ENCODE measurements at places on chromosomes 13 and 19.

DNA sequence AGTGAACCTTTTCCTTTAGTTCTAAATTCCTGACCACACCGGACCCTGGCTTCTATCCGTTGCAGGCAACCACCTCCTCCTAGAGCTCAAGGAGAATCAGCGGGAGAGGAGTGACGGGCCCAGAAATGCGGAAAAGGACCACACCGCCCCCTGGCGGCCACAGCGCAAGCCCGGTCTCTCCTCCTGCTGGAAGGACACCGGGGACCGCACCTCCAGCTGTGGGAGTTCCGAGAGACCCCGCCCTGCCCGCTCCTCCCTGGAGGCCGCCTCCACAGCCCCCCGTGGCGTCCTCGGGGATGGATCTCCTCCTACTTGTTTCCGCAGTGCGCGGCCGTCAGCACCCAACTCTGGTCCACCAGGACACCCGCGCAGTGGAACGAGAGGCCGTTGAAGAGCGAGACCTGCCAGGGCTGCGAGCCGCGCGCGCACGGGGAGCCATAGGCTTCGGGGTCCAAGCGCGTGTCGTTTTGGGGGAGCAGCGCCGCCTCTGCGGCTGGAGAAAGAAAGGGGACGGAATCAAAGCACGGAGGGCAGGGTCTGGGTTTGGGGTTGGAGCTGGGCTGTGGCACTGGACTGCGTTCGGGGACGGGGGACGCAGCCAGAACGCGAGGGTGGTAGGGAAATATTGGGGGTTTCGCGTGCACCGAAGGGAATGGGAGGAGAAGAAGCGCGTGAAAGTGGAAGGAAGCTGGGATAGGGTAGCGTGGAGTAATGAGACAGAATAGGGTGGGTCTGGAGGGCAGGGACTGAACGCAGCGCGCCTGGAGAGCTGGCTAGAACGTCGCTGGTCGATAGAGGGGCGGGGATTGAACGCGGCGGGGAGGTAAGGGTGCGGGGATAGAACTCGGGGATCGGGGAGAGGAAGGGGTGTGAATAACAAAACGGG, 2.5 kb downstream of the KLK10 start:
- peak; percentile 72 for DNase-seq

DNA sequence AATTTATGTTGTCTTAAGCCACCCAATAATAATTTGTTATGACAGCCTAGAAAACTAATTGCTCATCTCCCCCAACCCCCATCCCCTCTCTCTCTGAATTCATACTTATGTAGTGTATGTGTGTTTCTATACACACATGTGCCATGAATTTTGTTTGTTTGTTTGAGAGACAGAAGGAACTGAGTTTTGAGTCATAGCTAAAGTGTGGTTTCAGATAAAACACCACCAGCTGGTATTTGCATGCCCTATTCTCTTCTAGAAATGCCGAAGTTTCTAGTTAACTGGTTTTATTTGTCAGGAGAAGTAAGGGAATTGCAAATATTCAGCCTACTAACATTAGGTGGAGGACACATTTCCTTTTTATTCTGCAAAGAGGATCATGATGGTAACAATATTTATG, 17.4 kb upstream of the LILRA2 start:
- no peak for DNase-seq

- DNase-seq = no peak
Measured at GRCh38 chr13:36814465-36814864, 4.6 kb upstream of the RFXAP start.

GRCh38 chr13:48954081-48954480, 21.6 kb upstream of the FNDC3A start:
- DNase-seq = no peak

DNA sequence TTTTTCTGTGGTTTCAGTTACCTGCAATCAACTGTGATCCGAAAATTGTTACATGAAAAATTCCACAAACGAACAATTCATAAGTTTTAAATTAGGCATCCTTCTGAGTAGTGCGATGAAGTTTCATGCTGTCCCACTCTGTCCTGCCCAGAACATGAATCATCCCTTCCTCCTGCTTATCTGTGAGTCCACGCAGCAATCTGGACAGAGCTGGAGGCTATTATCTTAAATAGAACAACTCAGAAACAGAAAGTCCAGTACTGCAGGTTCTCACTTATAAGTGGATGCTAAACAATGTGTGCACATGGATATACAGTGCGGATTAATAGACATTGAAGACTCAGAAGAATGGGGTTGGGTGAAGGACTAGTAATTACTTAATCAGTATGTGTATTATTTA, 583.7 kb upstream of the SPRY2 start:
- no peak for DNase-seq

DNA sequence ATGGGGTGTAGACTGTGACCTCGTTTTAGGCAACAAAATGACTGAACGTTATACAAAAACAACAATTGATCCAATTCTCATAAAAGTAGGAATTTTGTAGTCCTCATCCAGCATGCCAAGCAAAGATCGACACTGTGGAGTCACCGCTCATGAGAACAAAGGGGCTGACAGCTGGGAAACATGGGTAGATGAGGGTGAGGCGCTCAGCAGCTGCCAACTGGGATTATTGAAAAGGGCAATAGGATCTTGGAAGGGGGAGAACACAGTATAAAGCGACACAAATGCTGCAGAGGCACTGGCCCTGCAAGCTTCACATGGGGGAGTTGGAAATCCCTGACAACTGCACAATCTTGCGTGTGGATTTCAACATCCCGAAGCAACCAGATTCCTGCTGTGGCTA, 5.4 kb upstream of the ZNF765 start:
- no peak for DNase-seq

DNA sequence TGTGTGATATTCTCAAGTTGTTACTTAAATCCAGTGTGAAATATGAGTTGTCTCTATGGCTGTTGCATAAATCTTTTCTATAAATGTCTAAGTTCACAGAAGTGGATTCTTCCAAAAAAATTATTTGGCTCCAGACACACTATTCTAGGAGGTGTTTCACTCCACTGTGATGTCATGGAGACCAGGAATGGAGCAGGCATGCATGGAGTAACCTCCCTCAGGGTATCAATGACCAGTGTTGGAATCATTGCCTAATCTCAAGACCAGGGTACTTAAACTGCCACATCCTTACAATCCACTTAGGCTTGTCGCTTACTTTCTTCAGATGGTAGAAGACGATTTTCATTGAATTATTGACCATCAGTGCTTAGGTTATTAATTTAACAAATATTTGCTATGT, 55.4 kb downstream of the LRRC63 start:
- DNase-seq = no peak

DNA sequence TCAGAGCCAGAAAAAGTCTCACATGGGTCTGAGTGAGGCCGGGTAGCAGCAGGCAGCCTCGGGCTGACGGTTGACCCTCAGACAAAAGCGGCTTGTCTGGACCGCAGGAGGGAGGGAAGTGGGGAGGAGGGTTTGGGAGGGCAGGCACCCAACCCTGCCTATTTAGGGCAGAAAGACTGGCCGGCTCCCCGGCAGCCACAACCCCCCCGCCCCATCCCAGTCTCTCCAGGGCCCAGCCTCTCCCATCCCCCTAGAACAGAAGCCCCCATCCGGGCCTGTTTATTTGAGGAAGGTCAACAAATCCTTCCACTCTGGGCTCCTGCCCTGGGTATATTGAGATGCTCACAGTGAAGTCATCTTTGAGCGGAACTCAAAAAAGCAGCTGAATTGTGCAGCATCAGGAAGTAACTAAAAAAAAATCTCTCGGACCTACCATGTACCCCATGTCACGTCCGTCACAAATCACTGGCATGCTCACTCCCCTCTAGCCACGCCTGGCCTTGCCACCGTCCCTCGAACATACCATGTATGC, 6.3 kb downstream of the DACT3 start:
- peak; percentile 38 for DNase-seq

DNA sequence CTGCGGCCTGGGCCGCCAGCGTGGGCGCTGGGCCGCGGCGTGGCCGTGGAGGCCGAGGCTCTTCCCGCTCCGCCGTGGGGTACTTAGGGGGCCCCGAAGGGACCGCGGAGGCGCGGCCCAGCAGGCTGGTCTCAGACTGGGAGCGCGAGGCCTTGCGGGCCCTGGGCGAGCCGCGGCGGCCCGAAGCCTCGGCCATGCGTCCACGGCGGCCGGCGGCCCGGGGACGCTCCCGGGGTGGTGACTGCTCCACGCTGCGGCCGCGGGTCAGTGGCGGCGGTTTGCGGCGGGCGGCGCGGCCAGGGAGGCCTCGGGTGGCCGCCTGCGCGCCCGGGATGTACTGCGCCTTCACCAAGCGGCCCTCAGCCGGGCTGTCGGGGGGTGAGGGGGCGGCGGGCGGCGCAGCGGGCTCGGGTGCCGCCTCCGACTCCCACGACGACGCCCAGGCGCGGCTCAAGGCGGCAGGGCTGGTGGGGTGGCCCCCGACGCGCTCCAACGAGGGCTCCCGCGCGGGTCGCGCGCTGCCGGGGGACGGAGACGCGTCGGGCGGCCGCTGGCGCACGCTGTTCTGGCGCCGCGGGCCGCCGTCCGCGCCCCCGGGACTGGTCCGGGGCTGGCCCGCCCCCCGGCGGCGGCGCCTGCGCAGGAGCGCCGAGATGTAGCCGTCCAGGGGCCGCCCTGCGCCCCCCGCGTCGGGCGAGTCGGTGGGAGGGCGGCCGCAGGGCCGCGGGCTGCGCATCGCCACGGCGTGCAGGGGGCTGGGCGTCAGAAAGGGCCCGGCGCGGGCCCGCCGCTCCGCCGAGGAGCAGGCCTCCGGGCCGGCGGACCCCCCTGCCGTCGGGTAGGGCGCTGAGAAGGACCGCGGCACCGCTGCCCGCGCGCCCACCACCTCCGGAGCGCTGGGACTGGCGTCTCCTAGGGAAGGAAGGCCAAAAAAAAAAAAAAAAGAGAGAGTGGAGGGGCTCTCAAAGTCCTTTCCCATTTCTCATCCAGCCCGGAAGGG, 11.7 kb downstream of the DACT3 start:
- DNase-seq = no peak

- DNase-seq = no peak
Measured at GRCh38 chr13:32496599-32497160, 41.9 kb downstream of the N4BP2L2 start.

Data from cerebellum (tissue), 4 donors.